ENCODE measurements at places on chromosomes 1 and 21.
A peak's percentile ranks its signal among the peaks of the same experiment; 100 is the strongest.

DNA sequence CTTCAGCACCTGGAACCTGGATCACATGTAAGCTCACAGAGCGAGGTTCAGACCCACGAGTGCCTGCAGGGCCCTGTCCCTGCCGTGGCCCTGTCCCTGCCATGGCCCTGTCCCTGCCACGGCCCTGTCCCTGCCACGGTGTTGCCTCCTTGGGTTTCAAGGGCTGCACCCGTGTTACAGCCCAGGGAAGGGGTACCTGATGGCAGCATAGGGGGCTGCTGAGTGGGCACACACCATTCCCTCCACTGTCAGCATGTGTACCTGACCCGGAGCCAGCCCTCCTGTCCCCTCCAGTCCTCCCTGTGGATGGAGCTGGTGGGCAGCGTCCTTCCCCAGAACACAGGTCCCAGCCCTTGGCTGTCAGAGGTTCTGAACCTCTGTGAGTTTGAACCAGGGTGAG lies 15.3 kb downstream of the DFFB start:
- DNase-seq: no peak

DNA sequence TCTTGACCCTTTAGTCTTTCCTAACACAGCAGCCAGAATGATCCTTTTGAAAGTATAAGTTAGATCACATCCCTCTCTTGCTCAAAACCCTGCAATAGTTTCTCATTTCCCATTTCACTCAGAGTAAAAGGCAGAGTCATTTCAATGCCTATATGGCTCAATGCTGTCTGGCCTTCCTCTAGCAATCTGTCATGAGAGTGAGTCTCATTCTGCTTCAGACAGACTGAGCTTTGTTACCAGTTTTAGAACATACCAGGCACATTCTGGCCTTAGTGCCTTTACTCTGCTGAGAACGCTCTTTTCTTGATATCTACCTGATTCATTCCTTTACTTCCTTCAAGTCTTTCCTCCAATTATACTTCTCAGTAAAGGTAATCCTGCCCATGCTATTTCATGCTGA lies 372.8 kb upstream of the PKN2 start:
- DNase-seq: no peak

DNA sequence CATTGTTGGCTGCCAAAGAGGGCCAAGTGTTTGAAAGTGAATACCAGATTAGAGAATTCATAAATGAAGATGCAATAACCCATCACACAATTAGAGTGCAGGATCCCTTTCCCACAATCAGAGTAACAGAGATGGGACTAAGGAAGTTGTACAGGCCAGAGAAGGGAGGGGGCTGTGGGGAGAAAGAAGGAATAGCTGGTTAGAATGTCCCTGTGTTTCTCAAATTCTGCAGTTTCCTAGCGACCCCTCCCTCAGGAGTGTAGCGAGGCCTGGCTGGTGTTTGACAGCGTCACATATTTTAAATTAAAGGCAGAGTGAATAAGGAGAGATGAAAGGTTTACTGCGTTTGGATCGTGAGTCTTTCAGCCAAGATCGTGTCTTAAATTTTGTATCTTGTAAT lies 58.1 kb downstream of the GALNT2 start:
- no peak for DNase-seq

DNA sequence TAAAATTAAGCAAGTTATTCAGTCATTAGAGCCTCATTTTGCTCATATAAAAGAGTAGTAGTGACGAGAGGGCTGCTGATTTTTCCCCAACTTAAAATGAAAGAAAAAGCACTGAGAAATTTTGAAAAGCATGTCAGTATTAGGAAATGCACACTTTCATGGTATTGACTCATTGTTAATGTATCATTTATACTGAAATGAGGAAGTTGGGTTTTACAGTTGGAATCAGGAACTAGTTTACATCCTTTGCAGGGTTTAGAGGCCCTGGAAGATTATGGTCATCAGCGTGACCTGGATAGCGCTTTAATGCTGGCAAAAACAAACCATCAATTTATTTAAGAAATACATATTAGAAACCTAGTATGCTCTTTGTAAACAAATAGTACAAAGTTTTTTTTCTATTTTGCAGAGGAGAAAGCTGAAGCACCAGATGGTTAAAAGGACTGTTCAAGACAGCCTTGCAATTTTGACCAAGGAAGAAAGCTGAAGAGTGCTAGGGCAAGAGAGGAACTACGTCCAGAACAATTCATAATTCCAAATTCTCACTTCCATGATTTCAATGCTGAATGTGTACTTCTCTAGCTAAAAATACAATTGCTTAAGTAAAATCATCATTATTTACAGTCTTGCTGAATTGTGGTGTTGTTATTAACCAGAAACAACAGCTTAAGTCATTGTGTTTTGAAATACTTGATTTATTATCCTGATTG lies 94.8 kb upstream of the SGIP1 start:
- peak; percentile 12 for DNase-seq

DNA sequence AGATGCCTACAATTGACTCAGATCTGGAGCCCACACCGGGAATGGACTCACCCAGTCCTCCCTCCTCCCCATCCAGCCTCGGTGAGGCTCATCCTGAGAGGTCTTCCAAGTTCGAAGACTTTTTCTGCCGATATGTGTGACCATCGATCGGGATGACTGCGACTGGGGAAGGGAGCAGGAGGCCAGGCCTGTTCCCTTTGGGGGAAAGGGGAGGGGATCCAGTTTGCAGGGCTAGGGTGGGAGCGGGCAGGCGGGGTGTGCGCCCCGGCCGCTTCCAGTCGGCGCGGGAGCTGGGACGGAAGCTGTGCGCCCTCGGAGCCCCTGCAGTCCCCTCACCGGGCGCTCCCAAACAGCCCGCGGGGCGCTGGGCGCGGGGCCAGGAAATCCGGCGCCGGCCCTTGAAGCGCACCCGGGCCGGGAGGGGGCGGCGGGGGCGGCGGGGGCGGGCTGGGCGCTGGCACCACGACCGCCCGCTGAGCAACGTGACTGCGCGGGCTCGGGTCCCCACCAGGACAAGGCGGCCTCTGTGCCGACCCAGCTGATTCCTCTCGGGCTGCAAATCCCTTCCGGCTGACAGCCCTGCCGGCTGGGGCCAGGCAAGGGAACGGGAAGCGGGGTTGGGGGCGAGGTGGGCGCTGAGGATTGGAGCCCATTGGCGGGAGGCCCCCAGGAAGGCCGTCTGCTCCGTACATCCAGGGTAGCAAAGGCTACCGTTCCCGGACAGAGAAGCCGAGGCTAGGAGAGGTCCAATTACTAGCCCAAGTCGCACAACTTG lies 103.9 kb downstream of the EBNA1BP2 start:
- peak; percentile 4 for DNase-seq

DNA sequence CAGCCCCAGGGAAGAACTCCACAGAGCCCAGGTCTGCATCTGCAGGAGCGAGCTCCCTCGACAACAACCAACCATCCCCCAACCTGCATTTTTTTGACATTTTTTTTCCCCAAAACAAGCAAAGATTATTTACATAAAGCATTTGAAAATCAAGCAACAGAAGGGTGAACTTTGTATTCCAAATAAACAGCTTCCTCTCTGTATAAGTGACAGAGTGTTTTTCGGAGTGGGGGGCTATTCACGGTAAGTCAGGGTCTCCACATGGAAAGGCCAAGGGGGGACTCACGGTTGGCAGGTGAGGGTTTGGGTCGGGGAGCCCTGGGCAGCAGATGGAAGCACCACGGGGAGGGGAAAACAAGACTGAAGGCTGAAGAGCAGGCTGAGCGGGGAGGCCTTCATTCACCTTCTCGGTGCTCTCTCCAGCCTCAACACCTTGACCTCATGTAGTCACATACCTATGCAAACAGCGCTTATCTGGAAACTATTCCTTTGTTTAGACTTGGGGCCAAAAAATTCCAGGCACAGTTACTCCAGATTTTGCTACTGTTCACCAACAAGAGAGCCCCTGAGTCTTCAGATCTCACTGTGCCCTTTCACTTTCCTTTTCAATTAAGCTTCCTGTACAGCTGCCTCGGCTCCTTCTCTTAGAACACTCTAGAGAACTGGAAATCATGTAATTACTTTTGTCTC lies 27.6 kb downstream of the C2CD2 start:
- DNase-seq: peak; percentile 72

DNA sequence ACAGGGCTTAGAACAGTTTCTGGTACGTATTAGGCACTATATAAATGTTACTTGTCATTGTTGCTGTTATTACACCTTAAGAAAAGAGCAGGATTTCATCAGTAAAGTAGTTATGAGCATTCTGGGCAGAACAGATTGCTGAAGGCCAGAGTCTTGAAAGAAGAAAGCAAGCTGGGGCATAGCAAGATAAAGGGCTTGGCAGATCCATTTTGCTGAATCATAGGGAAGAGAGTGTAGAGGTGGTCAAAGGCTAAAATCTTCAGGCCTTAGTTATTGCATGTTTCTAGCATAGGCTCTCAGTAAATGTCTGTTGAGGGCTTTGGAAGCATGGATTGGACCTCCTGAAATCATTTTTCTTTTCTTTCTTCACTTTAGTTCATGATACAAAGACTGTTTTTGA lies 67.5 kb downstream of the PLA2G4A start:
- no peak for DNase-seq
